ENCODE measurements at places on chromosomes 6 and 20.

DNA sequence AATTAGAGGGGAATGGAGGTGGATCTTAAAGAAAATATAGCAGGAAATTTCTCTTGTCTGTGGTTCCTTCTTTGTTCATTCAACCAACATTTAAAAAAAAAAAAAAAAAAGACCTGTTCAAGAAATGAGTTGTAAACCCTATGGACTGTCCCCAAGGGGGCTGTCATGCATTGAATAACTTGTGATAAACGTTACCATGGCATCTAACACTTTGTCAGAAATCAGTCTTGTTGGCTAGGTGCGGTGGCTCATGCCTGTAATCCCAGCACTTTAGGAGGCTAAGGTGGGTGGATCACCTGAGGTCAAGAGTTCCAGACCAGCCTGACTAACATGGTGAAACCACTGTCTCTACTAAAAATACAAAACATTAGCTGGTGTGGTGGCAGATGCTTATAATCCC is 381.7 kb downstream of the BCKDHB start:
- DNase-seq, result no peak

DNA sequence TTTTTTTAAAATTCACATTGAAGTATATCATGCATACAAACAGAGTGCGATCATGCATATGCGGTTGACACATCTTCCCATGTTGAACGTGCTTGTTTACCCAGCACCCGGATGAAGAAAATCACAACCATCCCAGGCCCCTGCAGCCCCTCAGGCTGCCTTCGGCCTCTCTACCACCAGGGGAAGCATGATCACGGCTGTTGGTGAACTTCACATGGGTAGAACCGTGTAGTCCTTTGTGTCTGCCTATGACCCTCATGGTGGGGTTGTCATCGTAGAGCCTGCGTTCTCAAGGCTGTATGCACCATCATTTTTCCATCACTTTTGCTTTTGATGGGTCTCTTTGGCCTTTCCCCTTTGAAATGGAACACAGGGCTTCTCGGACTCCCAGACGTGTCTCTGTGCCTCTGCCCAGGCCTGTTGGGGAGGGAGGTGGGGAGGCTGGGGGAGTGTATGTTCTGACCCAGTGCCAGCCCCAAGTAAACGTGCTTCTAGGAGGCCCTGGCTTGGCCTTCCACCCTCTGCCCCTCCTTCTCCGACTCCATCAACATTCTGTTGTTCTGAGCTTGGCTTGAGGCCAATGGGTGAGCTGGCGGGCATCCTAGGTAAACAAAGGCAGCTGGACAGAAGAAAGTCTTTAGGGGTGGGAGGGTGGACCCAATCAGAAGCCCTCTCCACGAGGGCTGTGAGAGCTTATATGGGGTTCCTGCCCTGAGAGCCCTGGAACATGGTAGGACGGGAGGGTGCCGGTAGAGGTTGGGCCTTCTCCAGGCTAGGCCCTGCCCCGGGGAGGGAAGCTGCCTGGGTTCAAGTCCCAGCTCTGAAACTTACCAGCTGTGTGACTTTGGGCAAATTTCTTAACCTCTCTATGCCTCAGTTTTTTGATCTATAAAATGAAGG is 39.7 kb downstream of the TGM2 start:
- DNase-seq, result no peak

DNA sequence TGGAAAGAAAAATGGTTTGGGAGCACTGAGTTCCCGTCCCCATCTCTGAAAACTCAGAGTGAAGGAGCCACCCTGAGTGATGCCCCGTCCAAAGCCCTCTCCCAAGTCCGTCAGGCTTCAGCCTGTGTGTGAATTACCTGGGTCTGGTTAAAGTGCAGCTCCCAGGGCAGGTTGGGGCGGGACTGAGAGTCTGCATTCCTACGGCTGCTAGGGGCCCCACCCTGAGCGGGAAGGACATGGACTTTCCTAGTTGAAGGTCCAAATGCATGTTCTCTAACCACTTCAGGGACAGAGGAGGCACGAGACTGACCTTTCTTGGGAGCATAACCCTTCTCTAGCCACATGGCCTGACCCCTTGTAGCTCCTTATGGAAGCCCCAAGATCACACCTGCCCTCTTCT is 97.2 kb downstream of the SYNDIG1 start:
- DNase-seq, result no peak

DNA sequence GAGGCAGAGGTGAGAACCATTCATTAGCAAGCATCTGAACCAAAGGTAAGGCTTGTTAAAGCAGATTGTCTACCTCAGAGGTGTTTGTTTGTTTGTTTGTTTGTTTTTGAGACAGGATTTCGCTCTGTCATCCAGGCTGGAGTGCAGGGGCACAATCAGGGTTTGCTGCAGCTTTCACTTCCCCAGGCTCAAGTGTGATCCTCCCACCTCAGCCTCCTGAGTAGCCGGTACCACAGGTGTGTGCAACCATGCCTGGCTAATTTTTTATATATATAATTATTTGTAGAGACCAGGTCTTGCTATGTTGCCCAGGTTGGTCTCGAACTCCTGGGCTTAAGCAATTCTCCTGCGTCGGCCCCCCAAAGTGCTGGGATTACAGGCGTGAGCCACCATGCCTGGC is 17.2 kb downstream of the CYP39A1 start:
- no peak for DNase-seq

DNA sequence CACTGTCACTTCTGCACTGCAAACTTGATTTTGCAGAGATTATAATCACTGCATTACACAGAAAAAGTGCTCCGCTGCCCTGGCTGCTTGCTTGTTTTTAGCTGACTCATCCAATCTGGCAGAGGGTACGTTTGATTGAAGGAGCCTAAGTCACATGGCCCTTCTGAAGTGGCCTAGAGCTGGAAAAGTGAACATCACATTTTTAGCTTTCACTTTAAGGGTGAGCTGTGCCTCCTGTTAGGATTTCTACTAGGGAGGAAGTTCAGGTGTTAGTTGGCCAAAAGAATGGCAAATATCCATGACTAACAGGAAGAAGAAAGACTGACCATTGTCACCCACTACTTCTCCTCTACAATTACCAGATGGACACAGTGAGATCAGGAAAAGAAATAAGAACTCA is 889.1 kb upstream of the MAP3K7 start:
- DNase-seq, result peak; percentile 9

DNA sequence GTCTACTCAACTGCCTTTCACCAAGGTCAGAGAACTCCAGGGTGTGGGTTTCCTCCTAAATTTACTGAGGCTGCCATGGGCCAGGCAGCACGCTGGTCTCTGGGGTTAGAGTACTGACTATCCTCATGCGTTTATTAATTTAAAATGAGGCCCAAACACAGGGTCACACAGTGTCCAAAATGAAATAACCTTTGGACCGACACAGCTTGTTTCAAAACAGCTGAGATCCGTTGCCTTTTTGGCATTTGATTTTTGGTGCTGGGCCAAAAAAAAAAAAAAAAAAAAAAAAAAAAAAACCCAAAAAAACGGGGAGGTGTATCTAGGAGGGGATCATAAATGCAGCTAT is 14.6 kb upstream of the TOX2 start:
- no peak for DNase-seq

- no peak for DNase-seq
Observed at GRCh38 chr6:2187826-2188225, 57.6 kb downstream of the GMDS start.

DNA sequence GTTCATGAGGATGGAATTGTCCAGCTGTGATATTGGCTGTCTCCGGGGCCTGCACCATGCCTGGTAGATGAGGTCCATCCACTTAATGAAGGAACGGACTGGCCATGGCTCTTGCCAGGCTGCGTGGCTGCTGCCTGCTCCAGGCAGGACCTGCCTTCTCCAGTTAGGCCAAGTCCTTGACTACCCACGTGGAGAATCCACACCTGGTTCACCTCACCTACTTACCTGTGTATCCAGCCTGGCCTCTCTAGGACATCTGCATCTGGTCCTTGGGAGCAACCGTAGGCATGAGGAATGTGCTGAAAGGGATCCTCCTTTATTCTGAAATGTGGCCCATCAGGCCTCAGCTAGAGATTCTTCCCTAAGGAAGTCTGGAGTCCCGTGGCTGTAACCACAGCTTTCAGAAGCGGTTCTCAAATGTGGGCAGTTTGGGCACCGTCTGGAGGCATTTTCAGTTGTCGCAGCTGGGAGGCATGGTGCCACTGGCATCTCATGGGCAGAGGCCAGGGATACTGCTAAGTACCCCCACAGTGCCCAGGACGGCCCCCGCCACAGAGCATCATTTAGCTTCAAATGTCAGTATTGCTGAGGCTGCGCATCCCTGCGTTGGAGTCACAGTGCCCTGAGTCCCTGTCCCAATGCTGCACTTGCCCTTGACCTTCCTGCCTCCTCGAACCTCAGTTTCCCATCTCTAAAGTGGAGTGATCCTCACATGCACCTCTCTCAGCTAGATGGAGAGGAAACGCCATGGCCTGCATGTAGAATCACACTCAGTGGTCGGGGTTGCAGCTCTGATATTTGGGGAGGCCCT is 67.5 kb downstream of the PHACTR3 start:
- DNase-seq, result no peak

GRCh38 chr6:35955970-35956369 is 35.1 kb upstream of the SRPK1 start:
- no peak for DNase-seq

DNA sequence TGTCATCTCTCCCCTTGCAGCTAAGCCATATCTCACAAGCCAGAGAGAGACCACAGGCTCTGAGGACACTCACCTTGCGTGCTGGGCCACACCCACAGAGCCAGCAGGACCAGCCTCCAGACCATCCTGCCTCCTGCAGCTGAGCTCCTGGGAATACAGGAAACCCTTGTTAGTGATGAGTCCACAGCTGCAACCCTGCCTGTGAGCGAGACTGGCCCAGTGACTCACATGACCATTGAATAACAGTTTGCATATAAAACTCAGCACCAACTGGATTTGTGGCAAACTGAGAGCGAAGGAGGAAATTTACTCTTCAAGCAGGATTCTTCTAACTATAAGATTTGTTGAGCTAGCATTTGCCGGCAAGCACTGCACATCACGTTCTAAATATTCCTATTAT is 3.0 kb downstream of the THBS2 start:
- DNase-seq, result peak; percentile 76

- no peak for DNase-seq
Observed at GRCh38 chr6:12354499-12354898, 64.3 kb downstream of the EDN1 start.
